Activated T-helper 2 cell treated with anti-CD3 and anti-CD28 coated beads, Interferon-gamma antibody, Interleukin-2, Interleukin-4, amounts not matched to agents 10 μg/mL and 5 μg/mL and 100 μg/mL, durations not matched to agents 14 hours and 24 hours and 36 hours (primary cell): ENCODE measurements at places on chromosomes 2 and 18. TPM values are rescaled to one million over a fixed set of nuclear protein-coding genes. Genes with fewer than 3 reads are reported as not detected.

Gene LONRF2
- 0.21 and 0.28 TPM in 2 replicates for total RNA-seq

Gene ARL6IP6
- 33.1 and 33.6 TPM in 2 replicates for total RNA-seq

Gene IAH1
- total RNA-seq = 82.0 and 82.4 TPM in 2 replicates

DNA sequence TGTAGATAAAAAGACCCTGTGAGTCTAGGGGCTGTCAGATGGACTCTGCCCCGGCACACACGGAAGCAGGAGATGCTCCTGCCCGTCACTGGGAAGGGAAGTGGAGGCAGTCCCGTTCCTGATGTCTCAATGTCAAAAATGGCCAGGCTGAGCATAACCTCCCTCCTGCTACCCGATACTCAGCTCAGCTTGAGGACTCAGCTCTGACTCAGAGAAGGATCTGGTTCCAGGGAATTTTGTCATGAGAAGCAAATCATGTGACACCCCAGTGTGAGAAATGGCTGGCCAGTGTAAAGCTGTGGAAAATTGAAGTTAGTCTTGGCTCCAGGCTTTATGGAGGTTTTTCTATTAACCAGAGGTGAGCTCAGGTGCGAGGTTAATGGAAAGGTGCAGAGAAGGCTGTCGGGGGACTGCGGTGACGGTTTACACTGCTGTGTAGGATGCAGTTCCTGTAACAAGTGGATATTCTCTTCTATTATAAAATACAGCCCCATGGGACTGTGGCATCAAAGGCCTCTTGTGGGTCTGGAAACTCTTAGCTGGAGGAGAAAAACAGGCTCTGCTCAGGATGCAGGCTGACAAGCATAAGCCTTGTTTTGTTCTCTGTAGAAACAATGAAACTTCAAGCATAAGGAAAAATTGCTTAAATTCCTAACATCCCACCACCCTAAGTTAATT lies 24.7 kb upstream of the AGAP1 start:
- DNase-seq = no peak

GRCh38 chr2:144267239-144267638 lies 252.7 kb downstream of the ZEB2 start:
- DNase-seq = no peak

DNA sequence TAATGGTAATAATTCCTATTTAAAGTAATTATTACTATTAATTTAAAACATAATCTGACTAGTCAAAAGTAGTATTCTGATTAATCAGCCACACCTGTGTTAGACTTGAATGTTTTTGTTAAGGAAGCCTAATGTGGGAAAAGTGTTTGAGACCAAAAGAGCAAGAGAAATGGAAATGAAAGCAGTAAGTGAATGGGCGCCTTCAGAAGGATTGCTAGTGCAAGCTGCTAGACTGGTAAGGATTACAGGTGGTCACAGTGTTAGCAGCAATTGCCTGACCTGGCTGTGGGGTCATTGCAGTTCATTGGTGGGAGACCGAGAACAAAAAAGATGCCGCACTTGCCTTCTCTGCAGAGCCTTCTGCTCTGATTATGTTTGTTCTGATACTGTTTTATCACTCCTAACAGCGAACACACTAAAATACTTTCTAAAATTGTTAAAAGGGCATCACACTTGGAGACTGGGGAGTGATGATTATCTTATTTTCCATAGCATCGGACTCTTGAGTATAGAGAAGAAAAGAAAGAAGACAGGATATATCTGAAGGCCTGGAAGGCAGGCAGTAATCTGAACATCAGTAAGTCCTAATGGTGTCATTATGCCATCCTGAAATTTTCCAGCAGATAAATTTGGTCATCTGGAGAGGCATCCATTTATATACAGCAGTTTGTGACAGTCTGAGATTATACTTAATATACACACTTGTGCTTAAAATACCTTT lies 5.8 kb downstream of the SOCS6 start:
- no peak for DNase-seq

- DNase-seq = no peak
These were observed 595 bp downstream of the PARD6G start for GRCh38 chr18:80246445-80247392.

- no peak for DNase-seq
These were observed 57.2 kb upstream of the RNU4ATAC start for GRCh38 chr2:121473512-121473911.

- no peak for DNase-seq
These were observed 220.4 kb upstream of the SLC35G4 start for GRCh38 chr18:11388755-11389680.

DNA sequence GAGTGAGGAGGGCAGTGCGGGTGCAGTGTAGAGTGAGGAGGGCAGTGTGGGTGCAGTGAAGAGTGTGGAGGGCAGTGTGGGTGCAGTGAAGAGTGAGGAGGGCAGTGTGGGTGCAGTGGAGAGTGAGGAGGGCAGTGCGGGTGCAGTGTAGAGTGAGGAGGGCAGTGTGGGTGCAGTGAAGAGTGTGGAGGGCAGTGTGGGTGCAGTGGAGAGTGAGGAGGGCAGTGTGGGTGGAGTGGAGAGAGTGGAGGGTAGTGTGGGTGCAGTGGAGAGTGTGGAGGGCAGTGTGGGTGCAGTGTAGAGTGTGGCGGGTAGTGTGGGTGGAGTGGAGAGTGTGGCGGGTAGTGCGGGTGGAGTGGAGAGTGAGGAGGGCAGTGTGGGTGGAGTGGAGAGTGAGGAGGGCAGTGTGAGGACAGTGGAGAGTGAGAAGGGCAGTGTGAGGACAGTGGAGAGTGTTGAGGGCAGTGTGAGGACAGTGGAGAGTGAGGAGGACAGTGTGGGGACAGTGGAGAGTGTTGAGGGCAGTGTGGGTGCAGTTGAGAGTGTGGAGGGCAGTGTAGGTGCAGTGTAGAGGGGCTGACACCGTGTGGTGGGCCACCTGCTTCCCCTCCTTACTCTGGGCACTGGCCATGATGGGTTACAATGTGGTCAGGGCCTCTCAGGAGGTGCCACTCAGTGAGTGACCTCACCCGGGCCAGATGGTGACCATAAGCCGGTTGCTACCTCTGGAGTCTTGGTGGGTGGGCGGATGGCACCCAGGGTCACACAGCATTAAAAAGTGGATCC lies 28.5 kb downstream of the INPP4A start:
- DNase-seq = no peak

GRCh38 chr2:234487356-234487755 lies 9.5 kb downstream of the ARL4C start:
- no peak for DNase-seq

- DNase-seq = no peak
These were observed 318.9 kb upstream of the RND3 start for GRCh38 chr2:150806336-150806735.

- no peak for DNase-seq
These were observed 29.3 kb downstream of the COLEC11 start for GRCh38 chr2:3624059-3624794.

Gene IRS1
- total RNA-seq = 1.9 and 3.1 TPM in 2 replicates

Gene TUBA3E
- total RNA-seq = not detected in 2 replicates

- DNase-seq = no peak
These were observed 48.7 kb downstream of the PKP4 start for GRCh38 chr2:158505448-158505934.

GRCh38 chr2:95260028-95261023 lies 13.9 kb upstream of the PROM2 start:
- DNase-seq = no peak

DNA sequence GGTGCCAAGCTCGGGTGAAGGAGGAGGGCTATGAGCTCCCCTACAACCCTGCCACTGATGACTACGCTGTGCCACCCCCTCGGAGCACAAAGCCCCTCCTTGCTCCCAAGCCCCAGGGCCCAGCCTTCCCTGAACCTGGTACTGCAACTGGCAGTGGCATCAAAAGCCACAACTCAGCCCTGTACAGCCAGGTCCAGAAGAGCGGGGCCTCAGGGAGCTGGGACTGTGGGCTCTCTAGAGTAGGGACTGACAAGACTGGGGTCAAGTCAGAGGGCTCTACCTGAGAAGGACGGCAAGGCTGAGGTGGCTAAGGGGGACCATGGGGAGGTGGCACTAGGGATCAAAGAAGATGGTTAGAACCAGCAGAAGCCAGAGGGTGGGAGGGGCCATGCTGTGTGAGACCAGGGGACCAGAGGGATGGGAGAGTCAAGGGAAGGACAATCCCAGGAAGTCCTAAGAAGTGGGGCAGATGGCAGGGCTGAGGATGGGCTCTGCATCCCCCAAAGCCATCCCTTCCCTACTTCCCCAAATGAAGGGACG lies 2.4 kb downstream of the DOK1 start:
- DNase-seq = no peak

DNA sequence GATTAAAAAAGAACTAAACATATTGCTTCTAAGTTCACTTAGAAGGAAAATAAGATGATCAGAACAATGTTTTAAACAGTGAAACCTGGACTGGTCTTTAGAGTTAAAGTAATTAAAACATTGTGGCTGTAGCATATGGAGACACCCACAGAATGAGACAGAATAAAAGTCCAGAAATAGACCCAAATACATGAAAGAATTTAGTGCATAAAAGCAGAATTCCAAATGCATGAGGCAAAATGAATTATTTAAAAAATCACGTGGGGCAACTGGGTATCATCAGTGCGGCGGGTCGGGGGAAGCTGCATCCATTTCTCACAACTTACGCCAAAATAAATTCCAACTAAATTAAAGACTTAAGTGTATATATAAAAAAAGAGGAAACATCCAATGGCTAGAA lies 12.1 kb downstream of the RNF149 start:
- DNase-seq = no peak

DNA sequence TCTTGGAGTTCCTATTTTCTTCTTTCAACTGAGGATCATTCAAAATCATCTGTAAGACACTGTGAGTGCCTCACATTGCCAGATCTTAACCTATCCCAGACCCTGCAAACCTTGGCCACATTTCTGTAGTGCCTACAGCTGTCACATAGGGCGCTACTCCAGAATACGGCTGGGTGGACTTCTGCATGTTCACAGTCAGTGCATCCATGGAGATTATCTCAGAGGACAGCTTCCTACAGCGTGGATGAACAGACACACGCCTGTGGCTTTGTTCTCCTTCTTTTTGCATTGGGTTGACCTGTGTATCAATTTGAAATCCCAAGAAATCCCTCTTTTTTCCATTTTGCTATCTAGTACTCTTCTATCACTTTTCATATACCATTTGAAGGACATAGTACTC lies 1.9 kb upstream of the KLHL29 start:
- no peak for DNase-seq

GRCh38 chr2:12320027-12320734 lies 396.6 kb upstream of the TRIB2 start:
- DNase-seq = no peak

Gene ACOXL
- total RNA-seq = 1.4 and 1.6 TPM in 2 replicates
